ENCODE measurements at places on chromosomes 12 and 14.
A peak's percentile ranks its signal among the peaks of the same experiment; 100 is the strongest.

DNA sequence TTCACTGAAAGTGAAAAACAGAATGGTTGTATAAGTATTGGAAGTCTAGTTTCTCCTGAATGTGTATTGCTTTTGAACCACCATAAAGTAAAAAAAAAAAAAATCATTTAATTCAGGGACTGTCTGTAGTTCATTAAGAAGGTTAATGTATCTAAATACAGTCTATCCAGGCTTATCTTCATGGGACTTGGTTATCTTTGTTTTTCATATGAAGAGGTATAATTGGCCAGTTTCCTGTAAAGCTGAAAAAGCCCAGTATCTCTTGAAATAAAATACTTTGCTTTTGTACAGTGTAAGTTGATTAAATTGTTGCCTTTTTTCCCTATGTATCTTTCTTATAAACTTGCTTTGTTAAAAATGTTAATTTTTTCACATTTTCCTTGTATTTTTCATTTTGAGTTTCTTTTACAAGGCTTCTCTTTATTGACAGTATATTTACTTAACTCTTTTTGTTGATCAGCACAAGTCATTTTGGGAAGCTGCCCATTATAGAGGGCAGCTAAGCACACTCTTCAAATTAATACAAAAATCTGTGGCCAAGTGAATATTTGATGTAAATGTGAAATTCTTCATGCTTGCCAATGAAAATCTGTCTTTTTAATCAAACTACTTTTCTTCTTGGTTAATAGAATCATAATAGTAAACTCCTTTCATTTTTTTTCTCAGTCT, 156.0 kb downstream of the TMTC3 start:
- DNase-seq: no peak

- no peak for DNase-seq
Observed at GRCh38 chr12:38350342-38351174, 34.0 kb downstream of the ALG10B start.

GRCh38 chr12:83179999-83180398, 493.3 kb downstream of the TMTC2 start:
- DNase-seq: no peak

DNA sequence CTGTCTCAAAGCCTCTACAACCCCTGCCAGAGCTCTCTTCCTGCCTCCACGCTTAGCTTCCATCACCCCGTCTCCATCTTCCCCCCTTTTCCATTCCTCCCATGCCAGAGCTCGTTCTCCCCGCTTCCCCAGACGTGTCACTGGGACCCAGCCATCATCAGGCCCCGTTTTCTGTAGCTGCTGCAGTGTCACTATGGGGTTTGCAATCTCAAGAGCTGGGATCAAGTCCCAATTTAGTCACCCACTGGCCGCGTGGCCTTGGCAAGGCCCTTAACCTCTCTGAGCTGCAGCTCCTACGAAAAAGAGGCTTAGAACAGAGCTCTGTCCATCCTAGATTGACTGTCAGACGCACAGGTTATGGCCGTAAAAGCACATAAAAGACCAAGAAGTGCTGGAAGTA, 901 bp upstream of the FAIM2 start:
- DNase-seq: no peak

DNA sequence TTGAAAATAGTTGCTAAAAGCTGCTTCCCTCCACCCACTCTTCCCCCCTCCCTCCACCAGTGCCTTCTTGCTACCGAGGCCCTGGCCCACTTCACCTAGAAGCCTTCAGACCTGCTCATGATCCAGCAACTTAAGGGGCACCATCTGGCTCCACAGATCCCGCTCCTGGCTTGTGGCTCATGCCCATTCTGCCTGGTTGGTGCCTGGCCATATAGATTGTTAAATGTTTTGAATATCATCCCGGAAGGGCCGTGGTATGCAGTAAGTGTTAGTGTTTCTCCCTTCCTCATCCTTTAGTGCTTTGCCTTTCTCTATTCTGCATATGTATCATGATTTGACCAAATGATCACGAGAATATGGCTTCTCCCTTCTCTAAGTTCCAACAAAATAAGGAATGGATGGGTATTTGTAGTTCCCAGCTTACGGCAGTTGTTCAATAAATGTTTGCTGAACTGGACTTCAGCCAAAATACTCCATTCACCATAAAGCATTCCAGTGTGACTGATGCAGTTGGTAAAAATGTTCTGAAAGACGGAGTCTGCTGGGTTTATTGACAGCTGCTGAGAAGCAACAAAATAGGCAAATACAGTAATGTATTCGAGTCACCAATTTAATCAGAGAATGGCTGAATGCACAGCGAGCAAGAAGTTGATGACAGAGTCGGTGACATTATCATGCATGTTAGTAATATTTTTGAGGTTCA, 30.7 kb downstream of the GRIP1 start:
- no peak for DNase-seq

GRCh38 chr12:48078901-48079300, 27.0 kb downstream of the SENP1 start:
- peak; percentile 16 for DNase-seq
